SIG-M5 (cell line): ENCODE measurements at places on chromosomes 3 and 15.

DNA sequence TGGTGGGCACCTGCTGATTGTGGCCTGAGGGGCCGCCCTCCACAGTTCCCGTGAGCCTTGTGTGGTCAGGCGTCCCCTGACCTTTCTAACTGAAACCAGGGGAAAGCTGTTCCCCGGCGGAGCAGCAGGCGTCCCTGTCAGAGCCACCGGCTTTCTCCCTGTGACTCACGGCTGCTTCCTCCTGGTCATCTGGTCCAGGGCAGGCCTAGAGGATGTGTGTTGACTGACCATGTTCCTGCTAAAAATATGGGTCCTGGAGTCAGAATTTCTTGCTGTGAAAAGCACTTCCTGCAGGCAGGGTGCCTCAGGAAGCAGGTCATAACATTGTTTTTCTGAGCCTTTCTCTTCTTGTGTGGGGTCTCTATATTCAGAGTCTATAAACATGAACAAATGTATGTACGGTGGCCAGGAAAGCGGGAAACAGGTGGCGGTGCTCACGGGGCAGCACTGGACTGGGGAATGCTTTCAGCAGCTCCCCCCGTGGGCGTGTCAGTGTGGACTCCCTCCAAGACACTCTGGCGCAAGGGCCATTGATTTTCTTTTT is 38.4 kb upstream of the CGNL1 start:
- no peak for DNase-seq

GRCh38 chr15:99997112-99997651 is 263.9 kb upstream of the LYSMD4 start:
- DNase-seq = no peak

GRCh38 chr15:33915571-33916407 is 52.5 kb upstream of the CHRM5 start:
- DNase-seq = no peak

DNA sequence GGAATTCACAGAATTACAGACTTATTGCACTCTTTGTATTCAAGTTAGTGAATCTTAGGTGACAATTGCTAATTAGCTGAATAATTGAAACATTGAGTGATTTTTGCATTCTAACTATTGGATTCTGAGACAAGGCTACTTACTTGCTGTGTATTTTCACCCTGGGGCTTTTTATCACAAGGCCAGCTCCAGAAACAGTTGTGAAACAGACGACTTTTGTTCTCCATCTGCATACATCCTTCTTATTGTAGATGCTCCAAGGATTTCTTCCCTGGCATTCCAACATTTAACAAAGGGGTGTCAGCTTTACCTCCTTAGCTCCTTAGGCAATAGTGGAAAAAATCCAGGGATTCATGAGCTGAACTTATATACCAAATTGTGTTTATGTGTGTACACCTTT is 233.2 kb upstream of the CHRM5 start:
- DNase-seq = no peak

DNA sequence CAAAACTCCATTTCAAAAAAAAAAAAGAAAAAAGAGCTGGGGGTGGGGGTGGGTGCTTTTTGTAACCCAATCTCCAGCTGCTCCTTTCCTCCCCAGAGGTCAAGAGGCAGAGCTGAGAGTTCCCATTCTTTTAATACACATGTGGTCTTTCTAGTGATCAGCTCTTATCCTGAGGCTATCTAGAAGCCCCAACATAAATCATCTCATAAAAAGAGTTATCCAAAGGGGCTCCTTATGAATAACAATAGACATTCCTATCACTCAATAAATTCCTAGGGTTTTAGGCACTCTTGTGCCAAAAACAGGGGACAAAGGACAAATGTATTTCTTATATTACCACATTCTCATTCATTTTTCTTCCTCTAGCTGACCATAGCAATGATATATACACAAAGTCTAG is 25.1 kb upstream of the GAP43 start:
- DNase-seq = no peak

GRCh38 chr15:31396881-31397560 is 70.4 kb downstream of the KLF13 start:
- no peak for DNase-seq

DNA sequence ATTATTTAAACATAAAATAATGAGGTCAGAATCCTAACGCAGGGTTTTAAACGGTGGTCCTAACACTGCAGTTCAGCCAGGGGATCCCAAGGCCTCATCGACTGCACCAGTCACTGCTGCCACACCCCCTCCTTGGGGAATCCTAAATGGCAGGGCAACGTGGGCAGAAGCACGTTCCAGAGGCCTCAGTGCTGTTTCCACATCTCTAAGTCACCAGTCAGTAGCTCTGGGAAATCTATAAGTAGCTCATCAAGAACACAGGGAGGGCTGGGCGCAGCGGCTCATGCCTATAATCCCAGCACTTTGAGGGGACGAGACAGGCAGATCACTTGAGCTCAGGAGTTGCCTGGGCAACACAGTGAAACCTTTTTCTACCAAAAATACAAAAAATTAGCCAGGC is 47.5 kb downstream of the PRTG start:
- no peak for DNase-seq

GRCh38 chr3:113629584-113630421 is 66.6 kb downstream of the USF3 start:
- no peak for DNase-seq
